Right kidney (tissue), 9 donors: ENCODE measurements at places on chromosomes 5 and 9.

- DNase-seq, result no peak
Observed at GRCh38 chr9:27701587-27701986, 128.3 kb upstream of the C9orf72 start.

DNA sequence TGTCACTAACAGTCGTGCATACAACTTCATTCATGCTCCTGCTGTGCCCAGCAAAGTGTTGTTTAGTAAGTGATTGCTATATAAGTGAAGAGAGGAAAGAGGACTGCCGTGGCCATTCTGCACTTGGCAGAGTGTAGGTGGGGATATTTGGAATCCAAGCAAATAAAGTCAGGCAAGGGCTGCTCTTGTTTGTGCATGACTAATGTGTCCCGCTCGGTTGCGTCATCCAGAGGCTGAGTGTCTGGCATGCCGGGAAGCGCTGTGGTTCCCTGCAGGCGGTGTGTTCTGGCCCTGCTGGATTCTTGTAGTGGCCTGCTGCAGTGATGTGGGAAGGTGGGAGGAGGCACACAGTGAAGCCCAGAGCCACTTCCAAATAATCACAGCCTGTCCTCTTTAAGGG is 136.9 kb upstream of the ANKH start:
- no peak for DNase-seq

- no peak for DNase-seq
Observed at GRCh38 chr5:61184708-61185107, 22.4 kb upstream of the SMIM15 start.

- DNase-seq, result no peak
Observed at GRCh38 chr9:31582561-31582960, 801.9 kb upstream of the ACO1 start.

DNA sequence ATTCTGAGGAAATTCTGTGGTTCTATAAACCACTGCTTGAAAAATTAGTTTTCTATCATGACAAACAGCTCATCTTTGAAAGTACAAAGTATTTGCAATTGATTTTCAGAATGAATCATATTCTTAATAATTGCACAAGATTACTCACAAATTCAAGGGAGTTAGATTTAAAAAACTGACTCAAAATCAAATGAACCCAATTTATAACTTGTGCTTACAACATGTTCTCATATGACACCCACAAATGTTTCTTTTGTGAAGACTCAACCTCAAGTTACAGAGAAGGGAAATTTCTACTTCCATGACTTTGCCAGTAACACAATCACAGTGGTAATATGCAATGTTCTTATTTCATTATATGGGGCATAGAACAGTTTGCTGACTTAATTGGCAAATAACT is 272.0 kb upstream of the ACTBL2 start:
- no peak for DNase-seq

- no peak for DNase-seq
Observed at GRCh38 chr9:131092548-131093440, 3.5 kb upstream of the AIF1L start.

- no peak for DNase-seq
Observed at GRCh38 chr5:40547557-40547956, 132.2 kb upstream of the PTGER4 start.

GRCh38 chr9:32957358-32957757 is 44.1 kb downstream of the APTX start:
- DNase-seq, result no peak

- no peak for DNase-seq
Observed at GRCh38 chr5:24606971-24607370, 37.8 kb downstream of the CDH10 start.

DNA sequence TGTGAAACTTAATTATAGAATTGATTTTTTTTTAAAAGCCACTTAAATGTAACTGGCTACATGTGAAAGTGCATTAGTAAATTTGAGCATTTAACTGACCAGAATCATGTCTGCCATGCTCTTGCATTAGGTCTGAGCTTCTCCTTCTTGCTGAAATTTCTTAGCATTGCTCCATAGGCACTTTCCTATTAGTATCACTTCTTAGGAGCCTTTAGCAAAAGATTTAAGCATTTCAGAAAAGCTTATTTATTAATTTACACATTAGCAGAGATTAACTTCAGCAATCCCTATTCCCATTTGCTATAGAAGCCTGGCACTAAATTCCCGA is 211.0 kb downstream of the SNX18 start:
- no peak for DNase-seq

GRCh38 chr5:60585618-60586017 is 114.3 kb downstream of the DEPDC1B start:
- DNase-seq, result no peak

- no peak for DNase-seq
Observed at GRCh38 chr9:91677331-91677730, 253.7 kb upstream of the NFIL3 start.
